Suprapubic skin (tissue), 4 donors: ENCODE measurements at places on chromosomes 2 and 18. TPM values are rescaled to one million over a fixed set of nuclear protein-coding genes. Genes with fewer than 3 reads are reported as not detected.

Gene DLX2
- total RNA-seq: 0.30 TPM

Gene GPR155
- 31.2 TPM for total RNA-seq

Gene TMEM178A
- total RNA-seq: 7.4 TPM

DNA sequence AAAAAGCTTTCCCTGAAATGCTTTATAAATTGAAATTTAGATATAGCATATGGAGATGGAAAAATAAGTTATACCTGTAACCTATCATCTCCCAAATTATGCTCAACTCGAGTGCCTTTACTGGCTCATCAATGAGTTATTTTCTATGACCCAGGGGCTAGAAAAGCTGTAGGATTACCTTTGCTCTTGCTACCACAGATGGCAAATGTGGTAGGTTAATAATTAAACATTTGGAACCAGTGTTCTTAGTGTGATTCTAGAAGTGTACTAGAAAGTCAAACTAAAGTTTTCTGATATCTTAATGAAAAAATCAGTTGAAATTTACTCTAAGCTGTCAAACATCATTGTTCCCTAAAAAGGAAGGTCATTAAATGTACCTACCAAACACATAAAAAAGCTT, 22.5 kb downstream of the ALS2 start:
- no peak for DNase-seq

GRCh38 chr2:13197248-13197647, 480.5 kb downstream of the TRIB2 start:
- no peak for DNase-seq
